AG09319 (cell line): ENCODE measurements at places on chromosomes 6 and 20.

- DNase-seq, result no peak
These were observed 7.2 kb upstream of the IL20RA start for GRCh38 chr6:137051790-137052472.

DNA sequence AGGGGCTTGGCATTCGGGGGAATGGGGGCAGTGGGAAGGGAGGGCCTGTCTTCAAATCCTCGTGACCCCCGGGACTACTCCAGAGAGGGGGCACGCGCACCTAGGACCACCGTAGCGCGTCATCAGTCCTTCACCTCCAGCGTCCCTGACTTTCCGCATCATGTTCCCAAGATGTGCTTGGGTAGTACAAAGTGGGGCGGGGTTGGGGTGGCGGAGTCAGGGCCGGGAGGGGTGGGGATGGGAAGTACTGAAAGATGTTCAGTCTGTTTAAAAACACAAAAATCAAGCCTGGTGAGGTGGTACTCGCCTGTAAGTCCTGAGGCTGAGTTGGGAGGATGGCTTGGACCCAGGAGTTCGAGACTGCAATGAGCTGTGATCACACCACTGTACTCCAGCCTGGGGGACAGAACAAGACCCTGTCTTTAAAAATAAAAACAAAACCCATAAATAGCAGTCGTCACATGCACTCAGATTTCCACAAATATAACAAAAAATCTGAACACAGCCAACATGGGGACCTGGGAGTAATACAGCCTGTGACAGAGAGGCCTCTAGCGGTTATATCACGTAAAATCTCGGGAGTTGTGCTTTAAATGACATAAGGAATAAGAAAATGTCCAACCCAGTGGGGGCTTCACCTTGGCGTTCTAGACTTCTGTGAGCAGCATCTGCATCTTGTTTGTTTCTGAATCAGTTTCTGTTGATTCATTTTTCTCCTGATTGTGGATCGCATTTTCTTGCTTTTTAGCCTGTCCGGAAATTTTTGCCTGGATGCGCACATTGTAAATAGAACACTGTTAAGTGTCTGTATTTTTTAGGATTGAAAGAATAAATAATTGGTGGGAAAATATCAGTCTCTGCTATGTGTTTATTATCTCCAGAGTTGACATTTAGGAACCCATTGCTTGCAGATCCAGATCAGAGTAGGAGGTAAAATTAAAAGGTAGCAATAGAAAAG is 698 bp upstream of the LRP11 start:
- peak; percentile 43 for DNase-seq

DNA sequence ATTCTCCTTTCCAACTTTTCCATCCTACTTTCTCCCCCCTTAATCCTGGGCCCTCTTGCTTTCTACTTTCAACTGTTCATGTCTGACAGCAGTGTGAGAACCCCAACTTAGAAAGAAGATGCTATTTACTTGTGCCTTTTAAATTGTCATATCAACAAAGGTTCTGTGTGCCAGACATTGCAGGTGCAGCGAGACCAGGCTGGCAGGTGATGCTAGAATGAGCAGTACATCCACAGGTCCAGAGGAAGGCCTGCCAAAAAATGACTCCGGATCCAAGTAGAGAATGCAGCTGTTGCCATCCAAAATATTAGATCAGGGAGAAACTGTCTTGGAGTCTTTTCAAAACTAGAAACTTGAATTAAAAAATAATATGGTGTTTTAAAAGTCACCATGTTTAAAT is 510.5 kb downstream of the LMBRD1 start:
- no peak for DNase-seq

- no peak for DNase-seq
These were observed 101.0 kb upstream of the MTHFD1L start for GRCh38 chr6:150764334-150765066.

GRCh38 chr6:88785478-88785877 is 177.9 kb downstream of the RNGTT start:
- no peak for DNase-seq

DNA sequence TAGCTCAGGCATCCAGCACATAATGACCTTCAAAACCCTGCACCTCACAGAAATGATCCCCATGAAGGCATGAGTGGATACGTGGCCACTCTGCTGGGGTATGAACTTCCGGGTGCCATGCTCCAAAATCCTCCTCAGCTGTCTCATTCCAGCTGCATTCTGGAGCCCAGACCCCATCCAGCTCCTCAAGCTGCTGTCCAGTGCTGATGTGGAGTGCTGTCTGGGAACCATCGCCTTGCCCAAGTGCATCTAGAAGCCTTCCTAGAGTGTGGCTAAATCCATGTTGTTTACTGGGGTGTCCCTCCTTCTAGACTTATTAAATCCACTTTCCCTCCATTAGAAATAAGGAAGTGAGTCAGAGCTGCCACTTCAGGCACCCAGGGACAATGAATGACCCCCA is 130.8 kb upstream of the PTPRT start:
- no peak for DNase-seq

GRCh38 chr20:47784599-47785310 is 526 bp downstream of the SULF2 start:
- DNase-seq, result no peak

DNA sequence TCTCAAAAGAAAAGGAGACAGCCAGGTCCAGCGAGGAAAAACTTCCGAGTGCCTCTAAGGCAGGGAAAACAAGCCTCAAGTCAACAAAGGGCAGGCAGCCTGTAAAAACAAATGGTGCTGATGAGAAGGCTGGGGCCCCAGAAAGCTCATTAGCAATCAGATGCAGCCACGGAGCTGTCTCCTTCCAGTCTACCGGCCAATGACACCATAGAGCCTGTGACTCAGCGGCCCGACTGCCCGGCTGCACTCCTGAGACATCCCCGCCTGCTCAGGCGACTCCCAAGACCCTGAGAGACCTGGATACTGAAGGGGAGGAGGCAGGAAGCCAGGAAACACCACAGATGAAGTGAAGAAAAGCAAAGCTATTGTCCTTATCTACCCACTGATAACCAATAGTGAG is 120.1 kb upstream of the HDDC2 start:
- DNase-seq, result no peak

GRCh38 chr6:109521080-109521479 is 38.1 kb upstream of the ZBTB24 start:
- DNase-seq, result no peak

GRCh38 chr6:92737983-92738382 is 681.4 kb downstream of the EPHA7 start:
- no peak for DNase-seq

DNA sequence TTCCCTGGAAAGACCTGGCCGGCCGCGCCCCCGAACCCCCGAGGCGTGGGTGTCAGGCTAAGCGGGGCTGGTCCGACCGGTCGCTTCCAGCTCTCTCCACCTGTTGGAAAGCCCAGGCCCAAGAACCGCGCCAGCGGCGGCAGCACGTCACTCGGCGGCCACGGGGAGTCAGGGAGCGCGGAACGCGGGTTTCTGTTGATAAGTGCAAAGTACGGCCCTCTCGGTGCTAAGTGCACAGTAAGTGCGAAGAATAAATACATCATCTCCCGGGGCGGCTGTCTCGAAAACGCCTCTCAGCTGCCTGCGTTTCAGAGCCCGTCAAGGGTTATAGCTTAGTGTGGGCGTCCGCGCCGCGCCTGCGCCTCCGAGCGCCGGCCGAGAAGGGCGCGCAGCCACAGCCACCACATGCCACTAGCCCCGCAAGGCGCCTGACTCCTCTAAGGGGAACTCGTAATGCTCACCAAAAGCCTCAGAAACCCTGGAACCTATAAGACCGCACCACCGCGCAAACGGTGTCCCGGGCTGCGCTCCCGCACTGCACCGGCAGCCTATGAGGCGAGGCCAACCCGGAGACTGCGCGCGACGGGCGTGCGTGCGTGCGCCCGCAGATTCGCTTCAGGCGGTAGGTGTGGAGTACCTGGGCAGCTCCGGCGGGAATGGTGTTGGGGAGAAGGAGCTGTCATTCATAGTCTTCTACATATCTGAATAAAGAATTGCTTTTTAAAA is 9.2 kb upstream of the TBX18 start:
- no peak for DNase-seq
